ENCODE measurements at places on chromosomes 6 and 20.

DNA sequence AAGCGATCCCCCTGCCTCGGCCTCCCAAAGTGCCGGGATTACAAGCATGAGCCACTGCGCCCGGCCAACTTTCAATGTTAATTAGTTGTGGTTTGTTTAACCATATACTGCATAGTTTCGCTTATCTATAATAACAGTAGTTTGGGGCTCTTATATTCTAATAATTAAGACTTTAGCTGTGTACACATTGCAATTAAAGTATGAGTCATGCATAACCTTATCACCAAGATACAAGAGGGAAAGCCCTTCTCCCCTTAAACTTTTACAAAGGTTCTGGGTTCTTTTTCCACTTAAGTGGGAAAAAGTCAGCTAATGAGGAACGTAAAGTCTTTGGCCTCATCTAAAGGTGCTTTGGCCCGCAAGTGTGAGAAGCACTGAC is 3.2 kb upstream of the MCCD1 start:
- no peak for DNase-seq

GRCh38 chr20:37229357-37229756 is 32.3 kb downstream of the GHRH start:
- no peak for DNase-seq

DNA sequence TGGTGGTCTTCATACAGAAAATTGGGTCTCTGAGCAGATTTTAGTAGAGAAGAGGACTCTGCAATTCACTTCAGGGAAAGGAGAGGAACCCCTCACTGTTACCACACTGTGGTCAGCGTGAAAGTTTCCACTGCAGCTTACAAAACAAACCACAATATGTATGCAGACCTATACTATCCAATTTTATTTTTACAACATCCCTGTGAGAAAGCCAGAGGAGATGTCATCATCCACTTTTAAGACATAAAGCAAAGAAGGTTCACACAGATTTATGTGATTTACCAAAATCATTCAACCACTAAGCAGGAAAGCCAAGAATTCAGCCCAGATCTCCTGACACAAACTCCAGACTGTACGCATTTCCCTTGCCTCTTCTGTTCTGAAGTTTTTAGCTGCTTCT is 442.4 kb downstream of the FRK start:
- DNase-seq, result no peak

DNA sequence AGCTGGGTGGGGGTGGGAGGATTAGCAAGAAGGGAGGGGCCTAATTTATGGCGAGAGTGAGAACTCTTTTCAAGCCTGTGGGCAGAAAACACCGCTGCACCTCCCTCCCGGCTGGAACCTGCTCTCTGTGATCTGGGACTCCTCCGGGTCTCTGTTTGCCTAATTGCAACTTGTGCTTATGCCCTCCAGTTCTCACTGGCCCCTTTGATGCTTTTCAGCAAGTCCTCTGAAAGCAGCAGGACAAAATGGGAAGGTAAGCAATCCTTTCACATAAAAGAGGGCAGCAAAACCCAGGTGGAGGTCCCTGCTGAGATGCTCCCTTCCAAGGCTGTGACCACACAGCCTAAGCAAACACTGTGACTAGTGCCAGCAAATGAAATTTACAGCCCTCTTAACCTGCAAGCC is 523.0 kb upstream of the FLRT3 start:
- DNase-seq, result no peak

DNA sequence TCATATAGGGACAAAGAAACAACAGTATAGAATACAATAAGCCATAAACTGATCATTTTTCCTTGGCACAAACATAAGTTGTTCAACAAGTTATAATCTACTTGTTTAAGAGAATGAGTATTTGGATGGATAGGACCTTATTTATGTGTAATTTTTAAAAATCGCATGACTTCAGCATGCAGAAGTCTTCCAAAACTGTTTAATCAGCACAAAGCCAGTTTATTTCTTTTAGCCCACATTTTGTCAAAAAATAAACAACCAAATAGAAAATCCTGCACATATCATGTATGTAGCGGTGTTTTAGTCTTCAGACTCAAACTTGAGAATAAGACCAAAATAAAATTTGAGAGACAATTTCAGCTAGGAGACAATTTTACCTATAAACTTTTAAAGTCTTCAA is 304.7 kb downstream of the TRDN start:
- no peak for DNase-seq

DNA sequence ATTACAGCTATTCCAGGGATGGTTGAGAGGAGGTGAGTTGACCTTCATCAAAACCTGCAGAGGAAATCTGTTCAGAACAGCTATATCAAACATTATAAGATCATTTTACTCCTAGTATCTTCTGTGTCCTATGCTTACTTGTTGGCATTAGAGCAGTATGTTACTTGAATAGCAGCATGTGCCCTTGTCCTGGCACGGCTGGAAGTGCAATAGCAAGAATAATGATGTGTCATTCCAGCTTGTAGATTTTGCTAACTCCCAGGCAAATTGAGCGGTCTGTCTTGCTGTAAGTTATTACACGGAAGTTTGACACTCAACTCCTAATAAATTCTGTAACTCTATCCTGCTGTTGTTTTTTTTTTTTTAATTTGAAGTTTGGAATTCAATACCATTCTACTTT is 385.5 kb downstream of the TENT5A start:
- DNase-seq, result no peak

DNA sequence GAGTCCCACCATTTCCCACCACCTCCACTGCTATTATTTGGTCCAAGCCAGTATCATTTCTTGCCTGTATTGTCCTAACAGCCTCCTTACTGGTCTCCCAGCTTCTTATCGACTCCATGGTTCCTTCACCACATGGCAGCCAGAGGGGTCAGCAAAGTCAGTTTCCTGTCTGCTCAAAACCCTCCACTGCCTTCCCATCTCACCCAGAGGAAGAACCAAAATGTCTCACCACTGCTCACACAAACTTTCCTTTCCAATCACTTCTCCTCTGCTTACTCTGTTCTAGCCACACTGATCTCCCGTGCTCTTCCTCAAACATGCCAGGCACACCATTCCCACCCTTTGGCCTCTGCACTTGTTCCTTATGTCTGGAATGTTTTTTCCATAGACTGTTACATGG is 39.7 kb downstream of the BCL2L1 start:
- DNase-seq, result no peak

GRCh38 chr6:35068206-35068605 is 72.9 kb downstream of the TCP11 start:
- DNase-seq, result no peak

- DNase-seq, result no peak
Observed at GRCh38 chr6:95767897-95768463, 190.6 kb downstream of the MANEA start.

DNA sequence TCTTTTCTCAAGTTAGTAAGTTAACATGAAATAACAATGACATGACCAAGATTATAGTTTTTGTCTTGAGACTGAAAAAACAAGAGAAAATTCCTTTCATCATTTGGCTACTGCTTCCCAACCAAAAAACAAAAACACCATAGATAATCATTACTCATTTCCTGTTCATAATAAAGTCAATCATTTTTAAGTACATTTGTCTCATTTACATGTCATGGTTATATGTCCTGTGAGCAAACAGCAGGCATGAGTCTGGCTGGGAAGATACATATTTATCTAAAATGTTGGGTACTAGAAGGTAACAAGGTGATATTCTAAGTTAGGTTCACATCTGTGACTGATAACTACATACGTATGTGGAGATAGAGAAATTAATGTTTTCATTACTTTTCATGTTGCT is 180.5 kb downstream of the ISM1 start:
- DNase-seq, result no peak

DNA sequence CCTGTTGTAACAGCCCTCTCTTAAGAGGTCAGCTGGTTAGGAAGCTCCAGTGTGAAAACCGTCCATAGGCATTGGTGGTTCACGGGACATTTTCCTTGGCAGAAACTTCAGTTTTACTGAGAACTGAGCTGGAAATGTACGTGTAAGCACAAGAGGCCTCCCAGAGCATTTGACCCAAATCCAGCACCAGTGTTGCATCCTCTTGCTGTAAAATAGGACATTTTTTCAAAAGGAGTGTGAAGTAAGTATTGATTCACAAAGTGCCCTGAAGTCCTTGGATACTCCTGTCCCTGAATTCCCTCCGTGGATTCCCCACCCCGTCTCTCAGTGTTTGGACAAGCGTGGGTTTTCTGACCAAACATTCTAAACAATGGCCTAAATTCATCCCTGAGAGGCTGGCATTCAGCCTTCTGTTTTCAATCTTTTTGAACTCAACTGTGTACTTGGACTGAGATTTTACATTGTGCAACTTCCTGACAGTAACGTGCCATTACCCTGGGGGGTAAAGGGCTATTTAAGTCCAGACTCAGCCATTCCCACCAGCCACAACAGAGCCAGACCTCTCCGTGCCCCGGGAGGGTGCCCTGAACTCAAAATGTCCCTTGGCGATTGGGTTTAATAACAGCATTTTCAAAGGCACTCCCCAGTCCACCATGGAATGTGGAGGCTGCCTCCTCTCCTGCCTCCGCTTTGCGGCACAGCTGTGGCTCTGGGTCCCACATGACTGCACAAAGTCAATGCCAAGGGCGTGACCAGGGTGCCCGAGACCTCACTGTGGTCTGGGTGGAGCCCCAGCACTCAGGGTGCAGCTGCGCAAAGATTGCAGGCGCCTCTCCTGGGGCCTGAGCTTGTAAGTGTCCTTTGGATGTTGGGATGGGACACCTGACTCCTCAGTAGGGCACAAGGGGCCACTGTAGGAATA is 92.7 kb upstream of the AFDN start:
- no peak for DNase-seq

DNA sequence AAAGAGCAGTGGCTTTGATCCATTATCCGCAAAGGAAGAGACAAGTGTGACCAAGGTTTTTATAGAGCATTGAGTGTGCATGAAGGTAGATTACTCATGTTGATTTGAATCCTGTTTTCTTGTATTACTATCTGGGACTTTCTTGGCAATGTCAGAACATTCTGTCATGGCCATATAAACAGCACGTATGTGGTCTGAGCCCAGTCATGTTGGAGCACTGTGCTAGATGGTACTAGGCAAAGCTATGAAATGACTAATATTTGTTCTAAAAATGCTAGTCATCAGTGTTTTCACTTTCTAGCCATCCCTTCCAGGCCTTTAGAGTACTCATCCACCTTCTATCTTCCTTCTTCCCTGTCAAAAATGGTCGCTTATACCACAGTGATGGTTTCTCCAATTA is 278.6 kb upstream of the FLRT3 start:
- DNase-seq, result no peak

DNA sequence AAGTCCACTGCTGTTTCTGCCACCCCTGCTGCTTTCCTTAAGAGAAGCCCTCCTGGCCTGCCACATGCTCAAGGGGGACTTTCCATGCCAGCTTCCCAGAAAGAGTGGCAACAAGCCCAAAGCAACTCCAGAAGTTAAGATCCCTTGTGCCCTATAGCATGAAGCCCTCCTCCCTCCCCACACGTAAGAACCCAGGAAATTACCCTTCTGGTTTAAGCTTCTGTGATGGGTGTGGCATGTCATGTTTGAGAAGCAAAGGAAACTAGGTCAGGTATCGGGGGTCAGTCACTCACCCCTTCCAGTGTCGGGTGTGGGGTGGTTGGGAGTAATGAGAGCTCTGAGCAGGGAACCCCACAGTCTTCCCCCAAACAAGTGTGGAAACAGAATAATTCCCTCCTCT is 196.1 kb downstream of the LRFN2 start:
- no peak for DNase-seq

DNA sequence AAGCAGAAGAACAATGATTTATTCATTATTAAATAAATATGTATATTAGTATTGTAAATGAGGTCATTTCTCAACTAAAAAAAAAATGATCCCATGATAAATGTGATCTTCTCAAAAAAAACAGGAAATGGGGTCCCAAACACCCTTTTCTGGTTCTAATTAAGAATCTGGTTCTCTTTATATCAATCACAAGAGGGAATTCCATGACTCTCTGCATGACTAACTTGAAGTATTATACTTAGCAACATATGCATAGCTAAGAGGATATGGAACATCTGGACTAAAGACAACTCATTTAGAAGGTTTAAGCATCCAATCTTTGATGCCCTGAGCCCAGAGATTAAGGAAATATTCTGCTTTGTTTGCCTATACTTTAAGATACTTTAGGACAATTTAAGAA is 89.7 kb upstream of the EMILIN3 start:
- no peak for DNase-seq

DNA sequence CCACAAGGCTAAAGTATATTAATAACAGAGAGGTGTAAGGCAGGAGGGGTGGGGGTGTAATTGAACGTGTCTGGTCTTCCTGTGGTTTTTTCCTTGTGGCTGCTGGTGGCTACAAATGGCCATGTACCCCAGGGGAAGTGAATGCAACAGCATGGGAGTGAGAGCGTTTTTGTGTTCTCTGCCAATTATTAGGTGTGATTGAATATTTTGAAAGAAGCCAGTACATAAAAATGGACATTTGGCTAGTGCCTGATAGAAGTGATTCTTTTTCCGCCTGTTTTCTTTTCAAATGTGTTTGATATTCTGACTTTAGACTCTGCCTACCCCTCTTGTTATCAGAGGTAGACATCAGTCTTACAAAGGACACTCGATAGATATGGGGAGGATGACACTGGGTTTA is 141.3 kb downstream of the PRL start:
- DNase-seq, result no peak

DNA sequence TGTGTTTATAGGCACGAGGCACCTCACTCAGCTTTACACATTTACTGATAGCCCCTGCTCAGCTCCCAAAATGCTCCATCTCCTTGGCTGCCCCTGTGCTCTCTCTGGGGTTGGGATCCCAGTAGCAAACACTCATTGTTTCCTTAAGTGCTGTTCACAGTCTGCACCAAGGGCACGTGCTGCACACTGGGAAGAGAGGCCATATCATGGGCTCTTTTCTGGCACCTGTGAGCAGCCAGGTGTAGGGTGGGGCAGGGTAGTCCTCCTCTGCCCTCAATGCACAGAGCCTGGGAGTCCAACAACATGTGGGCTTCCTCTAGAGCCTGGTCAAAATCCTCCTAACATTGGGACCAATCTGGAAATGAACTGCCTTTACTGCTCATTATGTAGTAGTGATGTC is 67.9 kb downstream of the BANF2 start:
- DNase-seq, result no peak

DNA sequence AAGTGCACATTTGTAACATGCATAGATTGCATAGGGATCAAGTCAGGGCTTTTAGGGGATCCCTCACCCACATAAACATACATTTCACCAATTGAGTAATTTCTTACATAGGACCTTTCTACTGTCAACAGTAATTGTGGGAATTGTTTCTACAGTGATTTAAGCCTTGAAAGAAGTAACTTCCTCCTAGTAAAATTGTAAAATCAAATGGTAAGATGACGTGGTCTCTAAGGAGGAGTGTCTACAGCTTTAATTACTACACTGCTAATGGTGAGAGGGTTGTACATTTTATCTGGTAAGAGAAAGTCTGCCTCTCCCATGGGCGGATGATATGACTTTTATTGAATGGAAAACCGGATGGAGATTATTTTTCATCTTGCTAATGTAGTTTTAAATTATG is 98.0 kb downstream of the RPP40 start:
- no peak for DNase-seq

DNA sequence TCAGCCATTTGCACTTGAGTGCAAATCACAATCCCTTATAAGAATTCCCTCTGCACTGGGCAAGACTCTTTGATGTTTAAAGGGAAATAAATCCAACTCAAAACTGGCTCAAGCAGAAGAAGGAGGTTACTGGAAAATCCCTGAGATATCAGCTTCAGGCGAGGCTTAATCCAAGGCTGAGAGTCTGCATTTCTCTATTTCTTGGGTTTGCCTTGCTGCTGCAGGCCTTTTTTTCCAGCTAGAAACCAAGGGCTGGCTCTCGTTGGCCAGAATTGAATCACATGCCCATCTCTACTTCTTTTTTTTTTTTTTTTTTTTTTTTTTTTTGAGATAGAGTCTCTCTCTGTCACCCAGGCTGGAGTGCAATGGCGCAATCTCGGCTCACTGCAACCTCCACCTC is 11.7 kb downstream of the HCK start:
- no peak for DNase-seq

Measured in myocyte (in vitro differentiated cells).